ENCODE measurements at places on chromosomes 4 and X. TPM values are rescaled to one million over a fixed set of nuclear protein-coding genes. Genes with fewer than 3 reads are reported as not detected.

SSX2 gene
- not detected for total RNA-seq

DNA sequence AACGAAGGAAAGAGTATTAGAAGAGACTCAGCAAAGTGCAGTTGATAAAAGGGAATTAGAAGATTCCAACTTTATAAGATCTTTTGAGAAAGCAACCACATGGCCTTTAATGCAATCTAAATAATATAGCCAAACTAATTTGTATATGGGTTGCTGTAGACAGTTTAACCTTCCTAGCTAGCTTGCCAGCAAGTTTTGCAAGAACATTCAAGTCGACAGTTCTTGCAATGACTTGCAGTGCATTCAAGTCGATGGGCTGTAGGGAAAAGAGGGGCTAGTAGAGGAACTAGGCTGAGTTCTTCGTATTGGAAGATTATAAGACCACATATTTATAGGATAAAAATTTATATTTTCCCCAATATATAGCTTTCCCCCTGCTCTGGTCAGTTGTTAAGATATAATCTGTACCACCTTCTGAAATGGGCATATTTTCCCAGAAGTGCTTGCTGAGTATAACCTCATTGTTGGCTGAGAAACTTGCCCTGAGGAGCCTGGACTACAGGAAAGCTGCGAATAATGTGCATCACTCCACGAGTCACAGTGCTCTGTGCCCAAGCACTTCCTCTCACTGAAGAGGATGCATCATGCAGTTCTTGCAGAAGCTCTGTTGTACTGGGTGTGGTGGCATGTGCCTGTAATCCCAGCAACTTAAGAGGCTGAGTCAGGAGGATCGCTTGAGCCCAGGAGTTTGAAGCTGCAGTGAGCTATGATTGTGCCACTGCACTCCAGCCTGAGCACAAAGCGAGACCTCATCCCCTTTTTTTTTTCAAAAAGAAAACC, 56.7 kb downstream of the DOCK11 start:
- no peaks in the 10 kb centered on the region for H3K27me3 ChIP-seq
- H3K36me3 ChIP-seq: peaks cover 8% of the 10 kb centered on the region
- H3K27ac ChIP-seq: no peak overlapping the region
- peaks cover 44% of the 10 kb centered on the region for H3K4me1 ChIP-seq

- H3K4me1 ChIP-seq: peaks cover 100% of the 10 kb centered on the region
- H3K4me3 ChIP-seq: peak overlapping the region; percentile 71
- peaks cover 5% of the 10 kb centered on the region for H3K36me3 ChIP-seq
- no peaks in the 10 kb centered on the region for H3K27me3 ChIP-seq
- H3K27ac ChIP-seq: peak overlapping the region; percentile 97
- peak; percentile 74 for DNase-seq
Measured at GRCh38 chrX:65697915-65698796, 30.7 kb downstream of the MSN start.

UGT2A1 gene
- total RNA-seq: not detected

TLR2 gene
- total RNA-seq: 1.4 TPM

SFRP2 gene
- total RNA-seq: not detected

- no peak overlapping the region for H3K4me3 ChIP-seq
- no peak for DNase-seq
- peaks cover 2% of the 10 kb centered on the region for H3K36me3 ChIP-seq
- no peaks in the 10 kb centered on the region for H3K27me3 ChIP-seq
- H3K4me1 ChIP-seq: no peaks in the 10 kb centered on the region
Measured at GRCh38 chr4:48603366-48604003, 113.4 kb downstream of the ZAR1 start.

SUV39H1 gene
- total RNA-seq: 34.8 TPM

SSX1 gene
- total RNA-seq: not detected

DNA sequence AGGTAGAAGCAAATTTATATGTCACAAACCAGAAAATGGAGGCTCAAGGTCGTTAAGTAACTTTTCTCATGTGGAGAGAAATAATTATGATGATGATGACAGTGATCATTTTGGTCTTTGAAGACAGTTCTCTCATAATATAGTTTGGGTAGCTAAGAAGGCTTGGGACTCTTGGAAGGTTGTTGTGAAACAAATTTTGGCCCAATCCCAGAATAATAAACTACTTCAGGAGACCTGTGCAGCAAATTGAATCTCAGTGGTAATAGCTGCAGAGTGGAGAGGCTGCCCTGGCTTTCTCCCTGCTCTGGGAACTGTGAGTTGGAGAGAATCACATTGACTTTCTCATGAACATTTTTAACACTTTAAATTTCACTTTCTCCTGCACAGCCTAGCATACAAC, 217.2 kb upstream of the BOD1L1 start:
- no peaks in the 10 kb centered on the region for H3K4me1 ChIP-seq
- no peak for DNase-seq
- no peak overlapping the region for H3K4me3 ChIP-seq
- H3K27ac ChIP-seq: no peak overlapping the region

PDLIM3 gene
- total RNA-seq: 7.4 TPM

GRCh38 chrX:43573441-43574015, 82.6 kb upstream of the MAOA start:
- H3K27me3 ChIP-seq: peaks cover 43% of the 10 kb centered on the region
- DNase-seq: no peak
- H3K4me1 ChIP-seq: no peaks in the 10 kb centered on the region
- H3K4me3 ChIP-seq: no peak overlapping the region
- H3K27ac ChIP-seq: no peak overlapping the region

- H3K4me3 ChIP-seq: no peak overlapping the region
- DNase-seq: no peak
- H3K27ac ChIP-seq: no peak overlapping the region
- H3K36me3 ChIP-seq: no peaks in the 10 kb centered on the region
- peaks cover 28% of the 10 kb centered on the region for H3K27me3 ChIP-seq
- no peaks in the 10 kb centered on the region for H3K4me1 ChIP-seq
Measured at GRCh38 chr4:143344774-143345173, 8.1 kb downstream of the GAB1 start.
